Stomach (tissue), 19 donors: ENCODE measurements at places on chromosomes 5 and 9.

DNA sequence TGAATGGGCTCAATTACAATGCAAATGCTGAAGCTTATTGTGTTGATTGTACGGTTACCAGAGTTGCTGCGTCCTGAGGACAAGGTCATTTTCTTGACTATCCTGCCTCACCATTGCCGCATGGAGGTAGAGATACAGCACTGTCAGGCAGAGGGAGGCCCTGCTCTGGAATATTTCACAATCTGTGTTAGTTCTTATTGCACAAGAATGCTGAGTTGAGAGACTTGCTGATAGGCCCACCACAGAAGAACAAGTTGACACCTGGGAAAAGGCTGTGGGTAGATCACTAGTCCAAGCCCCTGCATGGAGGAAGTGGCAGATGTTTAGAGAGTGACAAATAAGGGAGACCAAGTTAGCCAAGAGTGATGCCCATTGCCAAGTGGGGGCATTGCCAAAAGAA is 344.5 kb upstream of the ITGA1 start:
- no peak for DNase-seq

GRCh38 chr5:126438868-126439267 is 15.7 kb downstream of the GRAMD2B start:
- no peak for DNase-seq

DNA sequence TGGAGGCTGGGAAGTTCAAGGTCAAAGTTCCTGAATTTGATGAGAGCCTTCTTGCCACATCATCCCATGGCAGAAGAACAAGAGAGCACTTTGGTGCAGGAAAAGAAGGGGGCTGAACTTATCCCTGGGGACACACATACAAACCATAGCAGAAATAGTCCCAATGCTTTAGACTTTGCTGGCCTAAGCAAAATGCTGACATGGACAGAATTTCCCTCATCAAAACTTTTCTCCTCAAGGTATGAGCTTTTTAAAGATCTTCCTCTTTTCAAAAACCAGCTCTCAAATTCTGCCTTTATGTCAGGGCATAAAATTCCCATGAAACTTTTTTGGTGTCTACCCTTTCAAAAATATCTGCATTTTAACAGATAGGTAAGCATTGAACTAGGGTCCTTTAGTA is 341.8 kb upstream of the SMARCA2 start:
- DNase-seq: no peak

GRCh38 chr9:77965445-77966123 is 66.0 kb downstream of the GNAQ start:
- DNase-seq: no peak
